ENCODE measurements at places on chromosomes 3 and 15. TPM values are rescaled to one million over a fixed set of nuclear protein-coding genes. Genes with fewer than 3 reads are reported as not detected.
A peak's percentile ranks its signal among the peaks of the same experiment; 100 is the strongest.

LAMB2 gene
- total RNA-seq = not detected

SGO1 gene
- total RNA-seq = 35.6 TPM

LRRC49 gene
- total RNA-seq = not detected

CAPN3 gene
- total RNA-seq = 5.3 TPM

SLC12A6 gene
- total RNA-seq = 36.7 TPM

- peak; percentile 51 for DNase-seq
These were observed 45.6 kb downstream of the DLEC1 start for GRCh38 chr3:38084334-38085310.

DNA sequence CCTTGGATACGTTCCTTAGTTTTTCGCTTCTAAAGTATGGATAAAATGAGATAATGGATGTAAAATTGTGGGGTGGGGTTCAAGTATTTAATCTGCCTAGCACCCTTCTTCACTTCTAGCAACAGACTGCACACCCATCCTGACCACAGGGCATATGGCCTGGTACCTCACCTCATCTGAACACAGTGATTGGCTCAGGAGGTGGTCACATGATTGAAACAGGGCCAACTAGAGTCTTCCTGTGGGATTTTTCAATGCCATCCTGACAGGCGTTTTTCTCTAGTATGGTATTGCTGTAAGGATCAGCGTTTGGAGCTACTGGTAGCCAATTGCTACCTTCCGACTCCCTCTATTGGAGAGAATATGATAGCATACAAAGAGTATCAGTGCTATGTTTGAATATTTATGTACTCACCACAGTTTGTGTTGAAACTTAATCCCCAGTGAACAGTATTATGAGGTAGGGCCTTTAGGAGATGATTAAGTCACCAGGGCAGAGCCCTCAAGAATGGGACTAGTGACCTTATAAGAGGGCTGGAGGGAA, 172.2 kb downstream of the PPM1L start:
- DNase-seq = no peak

DNA sequence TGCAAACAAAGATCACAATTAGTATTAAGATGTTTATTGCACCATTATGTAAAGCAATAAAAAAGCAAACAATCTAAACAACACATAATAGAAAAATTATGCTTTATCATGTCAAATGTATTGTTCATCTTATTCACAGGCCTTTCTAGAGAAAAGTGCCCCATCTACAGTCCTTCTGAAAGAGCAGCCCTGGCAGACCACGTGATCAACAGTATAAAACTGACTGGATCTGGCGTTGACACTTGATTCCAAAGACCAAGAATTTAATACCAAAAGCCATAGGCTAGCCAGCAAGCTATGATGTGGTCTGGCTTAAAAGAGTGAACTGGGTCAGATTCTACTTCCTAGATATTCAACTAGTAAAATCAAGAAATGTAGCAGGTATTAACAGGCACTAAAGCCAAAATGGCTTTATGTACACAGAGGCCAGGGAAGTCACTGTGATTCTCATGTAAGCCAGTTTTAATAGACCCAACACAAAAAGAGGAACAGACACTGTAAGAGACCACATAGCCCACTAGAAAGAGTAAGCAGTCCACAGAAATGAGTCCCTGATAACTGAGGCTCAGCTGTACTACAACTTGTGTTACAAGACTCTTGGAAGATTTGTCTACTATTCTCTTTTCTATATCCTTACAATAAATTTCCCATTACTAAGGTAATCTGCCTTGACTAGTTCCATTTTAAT, 32.5 kb downstream of the DMXL2 start:
- DNase-seq = no peak

- no peak for DNase-seq
These were observed 39.5 kb downstream of the ISL2 start for GRCh38 chr15:76376029-76376428.

GRCh38 chr3:189269365-189269764, 97.6 kb downstream of the TPRG1 start:
- DNase-seq = no peak

- peak; percentile 67 for DNase-seq
These were observed 2.0 kb upstream of the HYAL2 start for GRCh38 chr3:50324351-50325112.

GRCh38 chr3:160400702-160401150, 1.3 kb downstream of the SMC4 start:
- DNase-seq = peak; percentile 26

DNA sequence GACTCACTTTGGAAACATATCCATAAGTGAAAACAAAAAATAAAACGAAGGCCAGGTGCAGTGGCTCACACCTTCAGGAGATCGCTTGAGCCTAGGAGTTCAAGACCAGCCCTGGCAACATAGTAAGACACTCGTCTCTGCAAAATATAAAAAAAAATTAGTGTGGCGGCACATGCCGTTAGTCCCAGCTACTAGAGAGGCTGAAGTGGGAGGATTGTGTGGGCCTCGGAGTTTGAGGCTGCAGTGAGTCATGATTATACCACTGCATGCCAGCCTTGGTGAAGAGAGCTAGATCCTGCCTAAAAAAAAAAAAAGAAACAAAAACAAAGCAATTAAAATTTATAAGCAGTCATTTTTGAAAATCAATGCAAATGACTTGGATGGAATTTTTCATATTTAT, 54.7 kb upstream of the NANOGP8 start:
- DNase-seq = no peak

- DNase-seq = no peak
These were observed 177.5 kb downstream of the SUCNR1 start for GRCh38 chr3:152050903-152051302.

DNA sequence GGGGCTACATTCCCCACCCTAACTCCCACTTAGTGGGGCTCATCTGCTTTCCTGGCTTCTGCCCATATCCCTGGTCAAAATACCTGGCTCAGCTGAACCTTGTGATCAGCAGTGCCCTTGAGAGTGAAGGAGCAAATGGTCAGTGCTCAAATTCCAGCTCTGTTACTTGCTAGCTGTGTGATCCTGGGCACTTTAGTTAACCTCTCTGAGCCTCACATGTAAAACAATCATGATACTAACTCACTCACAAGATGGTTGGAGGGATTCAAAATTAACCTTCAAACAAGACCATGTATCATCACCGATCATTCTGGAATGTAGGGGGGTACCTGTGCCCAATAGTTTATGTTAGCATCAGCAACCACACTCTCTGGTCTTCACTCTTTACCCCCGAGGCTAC, 325.6 kb upstream of the TLE3 start:
- no peak for DNase-seq

Data from activated CD4-positive, alpha-beta T cell treated with anti-CD3 and anti-CD28 coated beads, Interleukin-2, amount 10 ng/mL, durations not matched to agents 7 days and 5 days (primary cell).